ENCODE measurements at places on chromosomes 11 and 22.

DNA sequence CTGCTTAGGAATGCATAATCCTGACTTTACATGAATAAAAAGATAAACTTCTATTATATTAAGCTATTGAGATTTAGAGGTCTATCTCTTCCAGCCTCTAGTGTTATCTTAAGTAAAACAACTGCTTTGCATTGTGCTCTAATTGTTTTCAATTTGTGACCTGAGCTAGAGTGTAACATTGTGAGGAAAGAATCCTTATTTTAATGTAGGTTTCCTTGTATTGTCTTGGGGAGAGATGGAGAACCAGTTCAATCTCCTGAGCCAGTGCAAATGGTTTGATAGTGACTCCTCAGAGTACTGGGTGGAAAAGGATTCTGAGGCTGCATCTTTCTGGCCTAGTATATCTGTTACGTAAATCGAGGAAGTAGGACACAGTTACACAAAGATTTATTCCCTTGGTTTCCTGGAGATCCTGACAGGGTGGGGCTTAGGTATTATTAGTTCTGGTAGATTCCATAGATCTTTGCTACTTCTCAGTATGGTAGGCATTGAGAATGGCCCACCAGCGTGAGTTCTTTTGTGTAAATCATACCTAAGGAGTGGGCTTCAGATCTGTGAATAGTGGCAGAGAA lies 683.5 kb upstream of the CCDC179 start:
- H3K27me3 ChIP-seq, result no peaks in the 10 kb centered on the region
- no peak for DNase-seq

GRCh38 chr22:21915624-21916308 lies 36.9 kb downstream of the PPM1F start:
- no peak overlapping the region for H3K4me3 ChIP-seq
- H3K27me3 ChIP-seq, result no peaks in the 10 kb centered on the region
- H3K36me3 ChIP-seq, result peaks cover 2% of the 10 kb centered on the region
- peaks cover 10% of the 10 kb centered on the region for H3K4me1 ChIP-seq
- H3K27ac ChIP-seq, result no peak overlapping the region

DNA sequence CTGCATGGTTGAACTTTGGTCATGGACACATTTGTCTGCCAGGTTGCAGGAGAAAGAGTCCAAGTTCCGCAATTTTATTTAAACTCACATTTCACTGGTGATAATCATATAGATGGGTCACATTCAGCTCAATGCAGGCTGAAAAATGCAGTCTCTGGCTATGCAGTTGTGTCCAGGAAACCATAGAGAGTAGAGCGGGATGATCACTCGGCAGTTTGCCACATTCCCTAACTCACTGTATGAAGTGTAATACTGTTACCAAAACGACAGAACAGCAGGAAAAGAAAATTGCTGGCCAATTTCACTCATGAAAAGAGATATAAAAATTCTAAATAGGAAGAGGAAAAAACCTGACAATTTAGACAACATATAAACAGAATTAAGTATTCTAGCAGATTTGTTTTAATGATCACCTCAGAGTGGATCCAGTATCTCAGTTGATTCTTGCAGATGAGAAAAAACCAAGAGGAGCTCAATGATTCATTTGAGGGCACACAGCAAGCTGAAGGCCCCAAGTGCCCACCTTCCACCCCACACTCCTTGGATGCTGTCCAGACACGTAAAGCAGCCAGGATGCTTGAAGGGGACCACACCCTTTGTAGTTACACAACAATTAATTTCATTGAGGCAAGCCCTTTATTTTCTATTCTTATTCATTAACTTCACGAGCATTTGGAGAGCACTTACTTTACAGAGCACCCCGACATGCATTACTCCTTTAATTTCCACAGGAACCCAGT lies 422.3 kb downstream of the SOX6 start:
- no peaks in the 10 kb centered on the region for H3K4me1 ChIP-seq
- peaks cover 5% of the 10 kb centered on the region for H3K27me3 ChIP-seq
- no peaks in the 10 kb centered on the region for H3K36me3 ChIP-seq
- DNase-seq, result no peak
- H3K4me3 ChIP-seq, result no peak overlapping the region

GRCh38 chr11:117843666-117844484 lies 19.3 kb upstream of the FXYD2 start:
- H3K4me1 ChIP-seq, result no peaks in the 10 kb centered on the region
- peak; percentile 90 for DNase-seq
- no peaks in the 10 kb centered on the region for H3K27me3 ChIP-seq
- H3K4me3 ChIP-seq, result no peak overlapping the region
- H3K27ac ChIP-seq, result no peak overlapping the region
- H3K36me3 ChIP-seq, result peaks cover 21% of the 10 kb centered on the region

GRCh38 chr11:94588366-94588942 lies 21.3 kb downstream of the PIWIL4 start:
- no peak for DNase-seq
- no peak overlapping the region for H3K4me3 ChIP-seq
- peaks cover 3% of the 10 kb centered on the region for H3K36me3 ChIP-seq
- H3K27ac ChIP-seq, result peak overlapping the region; percentile 73
- peaks cover 44% of the 10 kb centered on the region for H3K4me1 ChIP-seq

DNA sequence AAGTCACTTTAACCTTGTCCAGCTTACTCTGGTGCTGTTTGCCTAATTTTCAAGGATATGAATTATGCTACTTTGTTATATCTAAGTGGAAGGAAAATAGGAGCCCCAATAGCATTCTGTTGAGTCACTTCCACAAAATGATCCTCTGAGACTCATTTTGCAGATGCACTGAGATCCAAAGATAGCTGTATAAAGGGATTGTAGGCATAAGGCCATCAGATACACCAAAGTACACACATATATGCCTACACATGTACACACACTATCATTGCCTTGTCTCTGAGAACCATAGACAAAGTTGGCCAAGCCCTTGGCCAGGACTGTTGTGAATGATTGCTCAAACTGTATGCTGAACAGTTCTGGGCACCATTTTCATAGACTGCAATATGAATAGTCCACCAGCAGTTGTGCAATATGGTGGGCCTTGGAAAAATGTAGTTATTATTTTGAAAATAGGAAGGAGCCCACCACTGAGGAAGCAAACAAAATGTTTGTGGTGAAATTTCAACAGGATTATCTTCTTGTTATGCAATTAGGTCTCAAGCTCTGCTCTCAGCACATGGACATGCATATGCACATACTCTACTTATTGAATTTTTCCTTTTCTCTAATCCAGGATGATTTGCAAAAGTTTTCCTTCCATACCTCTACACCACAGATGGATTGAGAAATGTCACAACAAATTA lies 186.0 kb upstream of the CTSC start:
- H3K4me3 ChIP-seq, result no peak overlapping the region
- no peaks in the 10 kb centered on the region for H3K27me3 ChIP-seq
- H3K4me1 ChIP-seq, result peaks cover 12% of the 10 kb centered on the region
- no peak overlapping the region for H3K27ac ChIP-seq
- peaks cover 2% of the 10 kb centered on the region for H3K36me3 ChIP-seq
- no peak for DNase-seq

- H3K4me3 ChIP-seq, result no peak overlapping the region
- DNase-seq, result no peak
- H3K36me3 ChIP-seq, result peaks cover 31% of the 10 kb centered on the region
- H3K27ac ChIP-seq, result no peak overlapping the region
Measured at GRCh38 chr22:37880668-37881440, 25.2 kb upstream of the MICALL1 start.

DNA sequence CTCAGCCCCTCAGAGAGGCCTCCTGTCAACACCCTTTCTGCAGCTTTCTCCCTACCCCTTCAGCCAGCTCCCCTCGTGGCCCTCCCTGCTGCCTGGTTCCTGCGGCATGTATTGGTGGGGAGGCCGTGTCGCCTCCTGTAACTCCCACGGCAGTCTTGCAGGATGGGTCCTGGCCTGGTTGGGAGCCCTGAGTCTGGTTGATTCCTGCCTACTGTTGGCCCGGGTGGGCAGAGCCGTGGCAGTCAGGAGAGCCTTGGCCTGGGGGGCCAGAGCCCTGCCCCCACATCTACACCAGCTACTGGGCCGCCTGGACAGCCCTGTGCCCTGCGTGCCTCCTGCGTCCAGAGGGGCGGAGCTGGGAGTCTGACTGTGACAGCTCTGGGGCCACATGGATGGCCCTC lies 30.3 kb upstream of the GRAMD4 start:
- H3K27me3 ChIP-seq, result no peaks in the 10 kb centered on the region
- no peak overlapping the region for H3K4me3 ChIP-seq
- peaks cover 33% of the 10 kb centered on the region for H3K4me1 ChIP-seq

DNA sequence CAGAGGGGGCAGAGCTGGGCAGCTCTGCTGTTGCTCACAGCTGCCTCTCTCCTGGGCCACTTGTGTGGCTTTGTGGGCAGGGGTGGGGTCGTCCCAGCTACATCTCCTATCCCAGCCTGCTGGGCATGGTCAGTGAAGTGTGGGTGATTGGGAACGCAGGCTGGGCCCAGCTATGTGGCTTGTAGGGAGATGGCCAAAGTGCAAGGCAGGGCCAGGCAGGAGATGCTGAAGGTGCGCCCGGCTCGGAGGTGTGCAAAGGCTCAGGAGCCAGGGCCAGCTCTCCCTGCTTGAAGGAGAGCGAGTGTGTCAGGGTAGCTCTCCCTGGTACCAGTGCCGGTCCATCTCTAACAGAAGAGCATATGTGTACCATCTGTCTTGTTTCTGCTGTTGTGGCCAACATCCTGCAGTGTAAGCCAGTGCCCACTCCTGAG lies 8.4 kb upstream of the RANBP1 start:
- H3K27ac ChIP-seq, result no peak overlapping the region
- H3K36me3 ChIP-seq, result peaks cover 19% of the 10 kb centered on the region
- H3K4me3 ChIP-seq, result no peak overlapping the region
- H3K27me3 ChIP-seq, result no peaks in the 10 kb centered on the region
- no peaks in the 10 kb centered on the region for H3K4me1 ChIP-seq

DNA sequence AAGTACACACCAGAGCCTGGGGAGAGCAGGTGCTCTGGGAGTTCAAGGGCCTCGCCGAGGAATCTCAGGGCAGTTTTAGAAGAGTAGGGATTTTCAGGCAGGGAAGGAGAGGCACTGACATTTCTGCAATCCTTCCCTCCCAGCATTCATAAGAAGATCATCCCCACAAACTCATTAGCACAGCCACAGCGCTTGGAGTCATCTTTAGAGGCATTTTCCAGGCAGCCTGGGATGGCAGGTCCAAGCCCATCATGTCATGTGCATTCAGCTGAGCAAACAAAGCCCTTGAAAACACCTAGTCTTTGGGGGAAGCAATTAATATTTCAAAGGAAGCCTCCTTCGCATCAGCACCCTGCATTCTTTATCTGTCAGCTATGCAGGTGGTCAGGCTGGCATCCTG lies 43.8 kb downstream of the MAP6 start:
- H3K27me3 ChIP-seq, result peaks cover 12% of the 10 kb centered on the region
- H3K27ac ChIP-seq, result no peak overlapping the region
- H3K4me3 ChIP-seq, result no peak overlapping the region
- peaks cover 13% of the 10 kb centered on the region for H3K4me1 ChIP-seq
- H3K36me3 ChIP-seq, result no peaks in the 10 kb centered on the region

GRCh38 chr22:27317971-27318428 lies 483.6 kb downstream of the MN1 start:
- H3K27me3 ChIP-seq, result peaks cover 9% of the 10 kb centered on the region
- no peak overlapping the region for H3K4me3 ChIP-seq
- peaks cover 9% of the 10 kb centered on the region for H3K4me1 ChIP-seq

DNA sequence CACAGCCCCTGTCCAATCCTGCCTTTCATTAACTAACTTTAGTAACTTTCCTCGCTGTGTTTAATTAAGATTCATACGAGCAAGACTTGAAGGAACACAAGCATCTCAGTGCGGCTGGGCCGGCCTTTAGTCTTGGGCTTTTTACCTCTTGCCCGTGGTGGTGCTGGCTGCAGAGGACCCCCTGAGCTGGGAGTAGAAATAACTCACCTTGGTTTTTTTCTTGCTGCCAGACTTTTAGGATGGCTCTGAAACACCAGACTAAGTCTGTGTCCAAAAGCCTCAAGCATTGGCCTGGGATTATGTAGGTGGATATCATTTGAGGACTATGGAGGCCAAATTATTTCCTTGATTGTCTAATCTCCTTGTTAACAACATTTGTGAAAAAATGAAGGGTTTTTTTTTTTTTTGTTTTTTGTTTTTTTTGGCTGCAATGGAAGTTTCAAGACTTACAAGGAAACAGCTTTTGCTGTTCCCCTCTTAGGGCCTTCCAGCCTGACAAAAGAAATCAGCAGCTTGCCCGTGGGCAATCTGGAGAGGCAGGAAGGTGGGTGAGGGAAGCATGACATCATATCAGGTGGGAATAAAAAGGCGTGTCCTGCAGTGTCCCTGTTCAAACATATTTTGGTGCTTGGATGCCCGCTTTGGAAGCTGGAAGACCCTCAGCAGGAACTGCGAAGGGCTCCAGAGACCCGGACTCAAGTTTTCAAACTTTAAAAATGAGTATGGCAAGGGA lies 44.0 kb downstream of the SMIM38 start:
- H3K36me3 ChIP-seq, result no peaks in the 10 kb centered on the region
- H3K27me3 ChIP-seq, result peaks cover 5% of the 10 kb centered on the region
- H3K4me3 ChIP-seq, result no peak overlapping the region
- H3K4me1 ChIP-seq, result peaks cover 26% of the 10 kb centered on the region
- H3K27ac ChIP-seq, result peak overlapping the region; percentile 37

- H3K27me3 ChIP-seq, result no peaks in the 10 kb centered on the region
- no peaks in the 10 kb centered on the region for H3K36me3 ChIP-seq
- peak overlapping the region; percentile 52 for H3K4me3 ChIP-seq
Measured at GRCh38 chr11:12723421-12724300, 49.4 kb downstream of the TEAD1 start.

GRCh38 chr22:30694171-30694639 lies 469 bp upstream of the OSBP2 start:
- H3K4me3 ChIP-seq, result peak overlapping the region; percentile 89
- DNase-seq, result peak; percentile 70
- peak overlapping the region; percentile 98 for H3K27ac ChIP-seq
- H3K27me3 ChIP-seq, result peaks cover 8% of the 10 kb centered on the region

DNA sequence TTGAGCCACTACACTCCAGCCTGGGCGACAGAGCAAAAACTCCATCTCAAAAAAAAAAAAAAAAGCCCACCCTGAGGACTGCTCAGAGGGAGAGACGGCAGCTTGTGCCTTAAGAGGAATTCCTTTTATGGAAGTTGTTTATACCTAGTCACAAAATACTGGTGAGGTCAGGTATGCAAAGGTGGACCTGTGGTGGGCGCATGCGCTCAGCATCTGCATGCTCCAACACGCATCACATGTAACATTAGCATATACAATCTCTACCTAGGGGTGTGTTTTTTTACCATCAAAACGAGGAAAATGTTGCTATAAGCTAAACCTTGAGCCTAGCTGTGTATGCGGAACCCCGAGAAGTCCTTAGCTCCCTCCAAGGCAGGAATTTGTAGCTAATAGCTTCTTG lies 6.8 kb upstream of the SART1 start:
- DNase-seq, result no peak
- no peaks in the 10 kb centered on the region for H3K36me3 ChIP-seq
- H3K27me3 ChIP-seq, result peaks cover 2% of the 10 kb centered on the region
- H3K4me3 ChIP-seq, result no peak overlapping the region
- H3K27ac ChIP-seq, result peak overlapping the region; percentile 43
- H3K4me1 ChIP-seq, result peaks cover 2% of the 10 kb centered on the region
